Pancreas (tissue), 10 donors: ENCODE measurements at places on chromosomes 5 and 9. TPM values are rescaled to one million over a fixed set of nuclear protein-coding genes. Genes with fewer than 3 reads are reported as not detected.

GRCh38 chr5:3597167-3598007 lies 1.8 kb downstream of the IRX1 start:
- DNase-seq = no peak

GRCh38 chr9:79026316-79026715 lies 545.4 kb upstream of the TLE4 start:
- no peak for DNase-seq

- no peak for DNase-seq
These were observed 33.3 kb downstream of the RICTOR start for GRCh38 chr5:39040875-39041274.

The WNK2 gene
- total RNA-seq = 82.8 TPM

The SLC46A2 gene
- not detected for total RNA-seq

The CBY3 gene
- total RNA-seq = not detected

- DNase-seq = no peak
These were observed 900 bp upstream of the HAVCR2 start for GRCh38 chr5:157109744-157110143.

DNA sequence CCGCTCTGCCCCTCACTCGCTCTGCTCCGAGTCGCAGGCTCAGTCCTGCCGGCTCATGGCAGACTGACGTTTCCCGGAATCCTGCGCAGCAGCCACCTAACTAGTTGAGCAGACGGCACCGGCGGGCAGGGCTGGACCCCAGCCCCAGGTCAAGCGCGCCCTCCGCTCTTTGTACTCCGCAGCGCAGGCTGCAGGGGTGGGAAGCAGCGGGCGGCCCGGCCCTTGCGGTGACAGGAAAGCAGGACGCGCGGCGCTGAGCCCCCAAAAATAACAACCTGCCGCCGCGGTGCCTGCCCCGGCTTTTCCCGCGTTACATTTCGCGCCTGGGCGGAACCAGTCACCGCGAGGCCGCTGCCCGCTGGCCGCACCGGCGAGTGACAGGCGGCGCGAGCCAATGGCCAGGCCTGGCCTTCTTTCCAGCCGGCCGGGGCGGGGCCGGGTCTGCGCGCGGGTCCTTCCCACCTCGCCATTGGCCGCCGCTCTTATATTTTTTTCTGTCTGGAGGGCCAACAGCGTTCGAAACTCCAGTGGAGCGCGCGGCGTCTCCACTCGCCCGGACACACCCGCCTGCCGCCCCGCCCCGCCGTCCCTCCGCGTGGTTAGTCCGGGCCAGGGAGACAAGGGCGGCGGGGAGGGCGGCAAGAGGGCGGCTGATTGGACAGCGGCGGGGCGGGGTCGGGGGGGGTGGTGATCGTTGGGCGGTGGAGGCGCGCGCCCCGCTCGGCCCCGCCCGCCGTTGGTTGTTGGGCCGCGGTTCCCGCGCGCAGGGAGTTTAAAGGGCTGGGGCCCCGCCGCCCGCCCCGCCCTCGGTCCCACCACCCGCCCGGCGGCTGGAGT lies at the start of gene ZNF367:
Gene ZNF367 (minus strand): TSS at position 288 of the 837 bp plus-strand sequence. CDS start 338 bp downstream, outside the sequence.
- DNase-seq = peak; percentile 97

DNA sequence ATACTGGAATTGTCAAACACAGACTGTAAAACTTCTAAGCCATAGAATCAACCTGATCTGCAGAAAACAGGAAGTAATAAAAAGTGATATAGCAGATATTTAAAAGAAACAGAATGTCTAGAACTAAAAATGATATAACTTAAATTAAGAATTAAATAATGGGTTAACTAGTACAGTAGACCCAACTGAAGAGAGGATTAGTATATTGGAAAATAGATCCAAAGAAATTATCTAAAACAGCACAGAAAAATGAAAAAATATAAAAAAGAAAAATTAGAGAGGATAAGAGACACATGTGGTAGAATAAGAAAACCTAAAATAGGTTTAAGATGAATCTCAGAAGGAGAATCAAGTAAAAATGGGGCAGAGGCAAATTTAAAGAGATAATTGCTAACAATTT lies 219.9 kb downstream of the SEMA6A start:
- no peak for DNase-seq

- DNase-seq = no peak
These were observed 11.1 kb downstream of the LURAP1L start for GRCh38 chr9:12785941-12786340.

GRCh38 chr5:124920909-124921666 lies 174.6 kb upstream of the ZNF608 start:
- no peak for DNase-seq

GRCh38 chr5:176400382-176401156 lies 12.0 kb downstream of the HIGD2A start:
- DNase-seq = no peak

DNA sequence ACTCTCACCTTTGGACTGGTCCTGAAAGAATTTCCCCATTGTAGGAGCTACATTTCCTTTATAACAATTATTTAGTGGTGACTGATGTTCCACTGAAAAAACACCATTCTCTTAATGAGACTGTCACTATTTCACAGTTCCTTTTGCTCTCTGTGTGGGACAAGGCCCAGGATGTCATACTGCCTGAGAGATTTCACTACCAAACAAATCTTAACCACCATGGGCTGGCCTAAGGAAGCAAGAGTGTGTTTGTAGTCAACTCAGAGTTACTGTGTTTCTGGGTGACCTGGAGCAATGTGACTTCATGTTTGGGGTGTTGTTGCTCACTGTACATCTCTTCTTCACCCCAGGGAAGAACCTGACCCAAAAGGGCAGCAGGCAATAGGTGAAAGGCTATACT lies 50.1 kb upstream of the ZNF608 start:
- no peak for DNase-seq

DNA sequence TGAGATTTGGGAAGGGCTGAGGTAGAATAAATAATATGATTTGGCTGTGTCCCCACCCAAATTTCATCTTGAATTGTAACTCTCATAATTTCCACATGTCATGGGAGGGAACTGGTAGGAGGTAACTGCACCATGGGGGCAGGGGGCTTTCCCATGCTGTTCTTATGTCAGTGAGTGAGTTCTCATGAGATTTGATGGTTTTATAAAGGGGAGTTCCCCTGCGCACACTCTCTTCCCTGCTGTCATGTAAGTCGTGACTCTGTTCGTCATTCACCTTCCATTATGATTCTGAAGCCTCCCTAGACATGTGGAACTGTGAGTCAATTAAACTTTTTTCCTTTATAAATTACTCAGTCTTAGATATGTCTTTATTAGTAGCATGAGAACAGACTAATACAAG lies 115.5 kb upstream of the STARD4 start:
- no peak for DNase-seq

The SLC6A19 gene
- 0.22 TPM for total RNA-seq

The KCNV2 gene
- total RNA-seq = not detected

The ZNF618 gene
- total RNA-seq = 9.8 TPM

GRCh38 chr9:75964427-75964826 lies 74.0 kb downstream of the PCSK5 start:
- DNase-seq = no peak

DNA sequence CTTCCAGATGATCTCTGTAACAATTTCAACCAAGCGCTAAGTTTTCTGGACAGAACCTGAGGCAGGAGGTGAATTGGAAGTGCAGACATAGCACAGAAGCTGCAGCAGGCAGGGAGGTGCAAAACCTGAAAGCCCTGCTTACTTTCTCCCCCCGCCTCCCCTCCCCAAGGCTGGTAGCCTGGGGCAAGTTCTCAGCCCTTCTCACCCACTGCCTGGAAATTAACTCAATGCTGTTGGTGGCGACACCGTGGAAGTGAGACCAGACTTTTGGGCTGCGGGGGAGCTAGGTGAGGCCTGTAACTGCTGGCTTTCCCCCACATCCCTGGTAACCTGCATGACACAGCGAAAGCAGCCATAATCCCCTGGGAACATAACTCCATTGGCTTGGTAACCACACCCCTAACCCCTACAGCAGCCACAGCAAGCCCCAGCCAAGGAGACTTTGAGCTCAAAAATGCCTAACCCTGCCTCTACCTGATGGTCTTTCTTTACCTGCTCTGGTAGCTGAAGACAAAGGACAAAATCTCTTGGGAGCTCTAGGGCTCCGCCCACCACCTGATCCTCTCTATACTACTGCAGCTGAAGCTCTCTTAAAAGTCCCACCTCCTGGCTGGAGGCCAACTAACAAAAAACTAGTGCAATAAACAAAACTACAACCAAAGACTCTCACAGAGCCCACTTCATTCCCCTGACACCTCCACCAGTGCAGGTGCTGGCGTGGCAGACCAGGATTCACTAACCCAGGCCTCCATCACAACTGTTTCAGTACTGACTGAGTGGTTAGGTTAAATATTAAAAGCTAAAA lies 11.9 kb upstream of the OR13C8 start:
- DNase-seq = no peak

DNA sequence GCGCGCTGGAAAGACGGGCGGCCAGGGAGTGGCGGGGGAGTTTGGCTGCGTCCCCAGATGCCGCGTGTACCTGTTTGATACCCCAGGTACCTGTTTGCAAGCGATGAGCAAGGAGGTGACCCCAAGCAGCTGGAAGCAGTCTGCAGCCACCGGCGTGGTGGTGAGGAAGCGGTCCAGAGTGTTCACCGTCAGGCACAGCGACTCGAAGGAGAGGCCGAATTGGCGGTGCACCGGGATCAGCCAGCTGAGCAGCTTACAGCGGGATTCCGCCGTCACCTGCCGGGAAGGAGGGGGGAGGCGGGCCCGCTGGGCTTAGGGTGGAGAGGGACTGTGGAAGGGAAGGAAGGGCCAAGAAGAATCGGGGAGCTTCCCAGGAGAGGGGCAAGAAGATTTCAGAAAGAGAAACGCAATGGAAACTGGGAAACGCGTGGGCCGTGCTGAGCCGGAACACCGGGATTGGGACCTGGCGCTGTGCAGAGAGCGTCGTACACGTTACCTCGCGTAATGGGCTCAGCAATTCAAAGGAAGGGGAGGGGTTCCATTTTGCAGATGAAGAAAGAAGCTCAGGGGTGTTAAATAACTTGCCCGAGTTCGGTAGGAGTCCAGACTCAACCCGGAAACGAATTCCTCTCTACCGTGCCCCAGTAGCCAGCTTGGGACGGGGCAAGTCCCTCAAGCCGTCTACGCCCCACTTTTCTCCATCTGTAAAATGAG lies 980 bp downstream of the CCNO start:
- peak; percentile 83 for DNase-seq

DNA sequence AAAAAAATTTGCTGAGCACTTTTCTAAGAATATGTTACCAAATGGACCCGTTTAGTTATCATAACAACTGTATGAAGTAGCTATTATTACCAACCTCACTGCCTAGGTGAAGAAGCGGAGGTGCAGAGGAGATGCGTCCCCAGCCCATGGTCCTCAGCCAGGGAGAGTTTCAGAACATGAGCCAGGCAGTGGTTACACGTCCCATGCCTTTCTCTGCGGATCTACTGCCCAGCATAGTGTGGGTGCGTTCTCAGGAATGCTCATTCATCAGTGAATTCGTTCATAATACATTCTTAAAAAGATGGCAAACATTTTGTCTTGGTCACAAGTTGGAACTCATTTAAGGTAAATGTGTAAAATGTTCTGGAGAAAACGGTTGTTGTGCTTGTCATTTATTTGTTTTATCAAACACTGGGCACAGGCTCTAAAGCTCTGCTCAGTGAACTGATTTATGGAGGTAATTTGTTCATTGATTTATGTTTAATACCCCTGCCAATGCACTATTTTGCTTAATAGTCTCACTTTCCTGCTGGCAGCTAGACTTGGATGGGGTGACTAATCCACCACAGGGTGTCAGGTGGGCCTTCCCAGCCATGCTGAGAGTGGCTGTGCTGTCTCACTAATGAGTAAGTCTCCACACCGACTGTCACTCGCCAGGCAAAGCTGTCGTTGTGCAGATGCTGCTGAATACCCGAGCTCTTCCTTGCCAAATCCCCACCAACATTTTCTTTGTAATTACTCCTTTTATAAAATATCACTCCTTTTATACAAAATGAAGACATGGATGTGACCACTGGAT lies 248.8 kb downstream of the TENT4A start:
- DNase-seq = no peak
